ENCODE measurements at places on chromosomes 6 and 20.

DNA sequence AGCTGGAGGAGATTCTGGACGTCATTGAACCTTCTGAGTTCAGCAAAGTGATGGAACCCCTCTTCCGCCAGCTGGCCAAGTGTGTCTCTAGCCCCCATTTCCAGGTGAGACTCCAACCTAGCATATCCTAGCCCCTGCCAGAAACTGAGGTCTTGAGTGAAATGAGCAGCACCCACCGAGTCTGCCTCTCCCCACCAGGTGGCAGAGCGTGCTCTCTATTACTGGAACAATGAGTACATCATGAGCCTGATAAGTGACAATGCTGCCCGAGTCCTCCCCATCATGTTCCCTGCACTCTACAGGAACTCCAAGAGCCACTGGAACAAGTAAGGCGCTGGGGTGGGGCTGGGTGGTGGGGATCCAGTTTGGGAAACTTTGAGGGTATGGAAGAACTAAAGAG, 4.6 kb downstream of the MEA1 start:
- DNase-seq, result no peak

- DNase-seq, result no peak
Measured at GRCh38 chr20:47605673-47606413, 104.2 kb downstream of the NCOA3 start.

- DNase-seq, result no peak
Measured at GRCh38 chr6:48318670-48319069, 207.7 kb upstream of the PTCHD4 start.

DNA sequence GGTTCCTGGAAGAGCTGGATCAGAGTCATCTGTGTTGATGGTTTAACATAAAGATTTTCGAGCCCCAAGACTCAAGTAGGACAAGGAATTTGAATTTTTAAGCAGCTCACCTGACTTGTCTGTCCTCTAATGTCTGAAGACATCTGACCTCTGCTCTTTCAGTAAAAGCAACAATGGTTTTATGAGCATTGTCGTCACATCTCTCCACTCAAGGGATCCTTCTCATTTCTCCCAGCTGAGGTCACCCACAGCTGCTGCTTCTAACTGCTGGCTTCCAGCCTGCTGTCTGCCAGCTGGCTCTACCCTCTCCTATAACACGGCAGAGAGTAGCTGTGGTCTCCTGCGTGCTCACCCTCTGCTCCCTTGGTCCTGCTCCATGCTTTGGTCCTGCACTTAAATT, 24.7 kb upstream of the HDAC2 start:
- no peak for DNase-seq

DNA sequence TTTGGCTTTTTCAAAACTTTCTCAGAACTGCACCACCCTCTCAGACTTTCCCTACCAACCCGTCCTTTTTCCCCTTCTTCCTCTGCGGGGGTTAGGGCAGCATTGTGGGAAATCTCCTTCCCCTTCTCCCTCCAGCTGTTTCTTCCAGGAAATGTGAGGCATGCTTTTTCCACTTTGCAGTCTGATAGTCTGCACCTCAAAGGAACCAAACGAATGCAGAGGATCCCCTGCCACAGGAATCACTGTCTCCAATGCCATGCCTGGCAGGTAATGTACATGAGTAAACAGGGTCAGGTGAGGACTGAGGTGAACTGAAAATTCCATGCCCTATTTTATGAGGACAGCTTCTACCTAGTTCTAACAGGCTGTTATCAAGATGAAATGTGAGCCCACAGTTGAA, 218.4 kb downstream of the BCAS1 start:
- no peak for DNase-seq

DNA sequence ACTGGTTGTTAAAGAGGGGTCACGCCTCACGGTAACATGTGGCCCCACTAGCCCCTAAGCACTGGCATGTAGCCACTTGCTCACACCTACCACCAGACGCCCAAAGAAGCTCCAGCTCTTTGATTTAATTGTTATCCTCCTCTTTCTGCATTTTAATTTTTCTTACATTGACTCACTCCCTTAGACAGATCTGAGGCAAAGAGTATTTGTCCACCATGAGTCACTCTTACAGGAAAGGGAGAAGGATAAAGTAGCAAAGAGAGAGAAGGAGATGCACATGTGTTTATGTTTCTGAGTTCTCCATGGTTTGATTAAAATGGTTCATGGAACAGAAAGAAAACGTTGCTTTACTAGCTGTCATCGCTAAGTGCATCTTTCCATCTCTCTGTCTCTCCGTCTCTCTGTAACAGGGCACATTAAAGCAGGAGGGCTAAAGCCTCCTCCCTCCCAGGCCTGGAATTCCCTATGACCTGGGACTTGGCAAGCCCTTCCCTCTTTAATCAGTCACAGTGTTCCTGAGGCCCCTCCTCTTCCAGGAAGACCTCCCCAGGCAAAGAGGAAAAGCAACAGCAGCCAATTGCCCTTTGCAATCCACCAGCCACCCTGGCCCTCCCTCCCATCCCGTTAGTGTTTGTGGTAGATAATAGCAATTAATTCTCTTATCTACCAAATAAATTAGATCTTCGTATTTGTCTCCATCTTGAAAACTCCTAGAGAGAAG, 112.8 kb upstream of the TSHZ2 start:
- no peak for DNase-seq

GRCh38 chr6:19578481-19578880, 258.7 kb upstream of the ID4 start:
- DNase-seq, result no peak

DNA sequence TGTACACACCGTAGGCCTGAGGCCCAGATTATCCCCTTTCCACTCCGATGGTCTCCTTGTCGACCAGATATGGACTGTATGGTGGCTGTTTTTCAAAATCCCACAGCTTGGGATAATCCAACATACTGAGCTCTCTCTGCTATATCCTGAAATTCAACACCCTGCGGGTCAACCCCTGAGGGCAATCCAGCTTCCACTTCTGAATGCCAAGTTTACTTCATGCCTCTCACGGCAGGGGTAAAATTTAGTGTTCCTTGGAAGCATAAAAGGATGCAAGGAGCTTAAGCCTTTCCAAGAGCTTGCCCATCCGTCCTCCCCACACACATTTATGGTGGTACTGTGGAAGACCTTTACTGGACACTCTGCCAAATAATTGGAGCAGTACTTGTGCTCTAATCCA, 90.7 kb downstream of the PLG start:
- no peak for DNase-seq

DNA sequence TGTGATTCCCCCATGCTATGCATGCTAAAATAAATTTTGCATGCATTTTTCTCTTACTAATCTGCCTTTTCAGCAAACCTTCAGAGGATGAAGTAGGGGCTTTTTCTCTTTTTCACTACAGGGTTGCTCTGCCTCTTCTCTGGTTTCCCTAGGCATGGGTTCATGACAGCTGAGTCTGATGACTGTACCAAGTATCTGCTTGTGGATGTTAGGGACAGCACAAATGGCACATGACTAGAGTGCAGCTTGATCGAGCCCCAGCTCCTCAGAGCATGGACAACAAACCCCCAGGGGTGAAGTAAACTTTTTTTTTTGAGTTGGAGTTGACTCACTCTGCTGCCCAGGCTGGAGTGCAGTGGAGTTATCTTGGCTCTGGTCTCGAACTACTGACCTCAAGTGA, 57.1 kb upstream of the GCM1 start:
- DNase-seq, result no peak

DNA sequence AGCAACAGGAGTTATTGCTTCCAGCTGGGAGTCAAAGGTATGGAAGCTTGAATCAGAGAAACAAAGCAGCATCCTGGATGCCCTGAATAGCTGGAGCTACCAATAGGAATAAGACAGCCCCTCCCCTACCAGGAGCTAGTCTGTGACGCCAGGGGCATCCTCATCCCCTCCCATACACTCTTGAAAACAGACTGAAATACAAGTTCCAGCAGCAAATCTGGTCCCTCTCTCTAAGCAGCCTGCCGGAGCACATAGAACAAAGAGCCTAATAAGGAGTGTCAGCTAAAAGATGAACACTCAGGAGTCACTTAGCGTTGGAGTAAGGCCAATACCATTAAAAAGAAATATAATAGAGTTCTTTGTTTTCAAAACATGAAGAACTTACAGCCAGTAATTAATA, 25.6 kb downstream of the FILIP1 start:
- DNase-seq, result no peak

DNA sequence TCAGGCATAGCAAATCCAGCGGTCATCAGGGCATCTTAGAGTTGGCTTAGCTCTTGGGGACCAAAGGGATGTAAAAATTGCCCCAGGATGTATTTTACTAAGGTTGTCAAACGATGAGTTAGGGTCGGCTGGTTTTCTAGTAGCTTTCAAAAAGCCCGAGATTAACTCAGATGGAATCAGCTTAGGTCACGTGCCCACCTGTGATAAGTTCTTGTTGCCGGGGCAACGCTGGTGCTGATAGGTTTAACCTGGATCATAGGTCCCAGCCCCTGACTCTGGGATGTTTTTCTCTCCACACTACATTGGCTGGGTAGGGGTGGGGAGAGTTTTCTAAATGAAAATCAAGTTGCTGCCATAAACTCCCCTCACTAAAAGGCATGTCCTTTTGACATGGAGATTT, 257.3 kb upstream of the SULF2 start:
- DNase-seq, result no peak

- no peak for DNase-seq
Measured at GRCh38 chr6:158259845-158260244, 52.4 kb upstream of the TULP4 start.

GRCh38 chr6:105561486-105561885, 158.6 kb upstream of the PREP start:
- no peak for DNase-seq

GRCh38 chr20:22402550-22402949, 181.8 kb downstream of the FOXA2 start:
- DNase-seq, result no peak

DNA sequence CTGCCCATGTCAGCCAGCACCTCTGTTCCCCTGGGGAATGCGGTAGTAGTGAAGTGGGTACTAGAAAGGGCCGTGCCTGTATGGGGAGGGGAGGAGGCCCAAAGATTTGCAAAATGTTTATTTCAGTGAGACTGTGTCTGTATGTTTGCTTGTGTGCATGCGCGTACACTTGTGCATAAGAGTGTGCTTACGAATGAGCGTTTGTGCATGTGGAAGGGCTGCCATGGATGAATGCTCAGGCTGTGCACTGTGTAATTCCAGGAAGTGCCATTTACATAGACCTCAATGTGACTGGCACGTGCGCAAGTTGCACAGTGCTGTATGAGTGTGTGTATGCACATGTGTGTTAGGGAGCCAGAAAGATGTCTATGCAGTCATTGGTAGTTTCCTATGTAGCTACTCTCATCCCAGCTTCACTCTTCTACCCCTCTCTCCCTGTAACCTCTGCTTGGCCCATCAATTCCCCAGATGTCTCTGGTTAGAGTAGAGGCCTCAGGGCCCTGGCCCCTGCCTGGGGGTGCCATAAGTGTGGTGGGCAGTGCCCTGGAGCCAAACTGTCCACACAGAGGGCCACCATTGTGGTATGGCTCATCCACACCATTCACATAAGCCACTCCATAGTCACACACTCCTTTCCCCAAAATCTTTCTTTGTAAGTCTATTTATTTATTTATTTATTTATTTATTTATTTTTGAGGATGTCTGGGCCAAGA, 26.8 kb upstream of the SLC22A7 start:
- DNase-seq, result no peak

- no peak for DNase-seq
Measured at GRCh38 chr6:83767033-83767432, 58.1 kb upstream of the SNAP91 start.

GRCh38 chr20:13492001-13492481, 146.7 kb downstream of the TASP1 start:
- DNase-seq, result no peak

- no peak for DNase-seq
Measured at GRCh38 chr6:163600781-163601180, 186.3 kb downstream of the QKI start.

DNA sequence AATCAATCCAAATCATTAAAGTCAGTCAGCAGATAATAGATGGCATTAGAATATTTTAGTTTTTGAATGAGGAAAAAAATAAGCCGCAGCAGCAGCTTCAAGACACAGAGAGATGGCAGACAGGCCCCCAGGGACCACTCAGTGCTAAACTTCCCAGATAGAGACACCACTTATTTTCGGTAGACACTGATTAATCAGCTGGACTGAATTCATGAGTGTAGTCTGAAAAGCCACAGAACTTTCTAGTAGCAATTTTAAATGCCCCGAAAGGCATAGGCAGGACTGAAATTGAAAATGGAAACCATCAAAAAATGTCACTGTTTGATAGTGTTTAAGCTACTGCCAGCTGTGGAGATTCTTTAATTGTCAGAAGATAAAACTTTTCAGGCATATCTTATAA, 3.1 kb upstream of the CLDN20 start:
- DNase-seq, result no peak

GRCh38 chr20:24653306-24653705, 183.9 kb downstream of the SYNDIG1 start:
- no peak for DNase-seq

GRCh38 chr6:27157459-27158315, 89.8 kb upstream of the PRSS16 start:
- peak; percentile 71 for DNase-seq
